ENCODE measurements at places on chromosomes 5 and 9.

GRCh38 chr5:10401498-10401897 is 40.2 kb upstream of the ROPN1L start:
- no peak for DNase-seq

DNA sequence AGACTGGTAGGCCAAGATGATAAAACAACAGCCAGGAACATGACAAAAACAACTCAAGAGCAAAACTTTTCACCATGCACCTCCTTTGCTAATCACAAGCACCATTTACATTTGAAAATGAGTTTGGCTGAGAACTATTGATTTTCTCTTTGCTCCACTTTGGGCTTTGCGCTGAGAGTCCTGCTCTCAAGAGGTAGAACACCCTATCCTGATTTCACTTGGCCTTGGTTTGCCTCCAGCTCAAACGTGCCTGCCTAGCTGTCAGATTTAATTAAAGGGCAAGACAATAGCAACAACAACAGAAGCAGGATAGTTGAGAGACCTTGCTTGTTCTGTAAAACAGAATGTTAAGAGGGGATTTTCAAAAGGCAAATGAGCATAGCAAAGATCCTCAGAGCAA is 128.2 kb upstream of the ASTN2 start:
- no peak for DNase-seq

GRCh38 chr5:77086368-77086688 is 757 bp downstream of the ZBED3 start:
- no peak for DNase-seq

DNA sequence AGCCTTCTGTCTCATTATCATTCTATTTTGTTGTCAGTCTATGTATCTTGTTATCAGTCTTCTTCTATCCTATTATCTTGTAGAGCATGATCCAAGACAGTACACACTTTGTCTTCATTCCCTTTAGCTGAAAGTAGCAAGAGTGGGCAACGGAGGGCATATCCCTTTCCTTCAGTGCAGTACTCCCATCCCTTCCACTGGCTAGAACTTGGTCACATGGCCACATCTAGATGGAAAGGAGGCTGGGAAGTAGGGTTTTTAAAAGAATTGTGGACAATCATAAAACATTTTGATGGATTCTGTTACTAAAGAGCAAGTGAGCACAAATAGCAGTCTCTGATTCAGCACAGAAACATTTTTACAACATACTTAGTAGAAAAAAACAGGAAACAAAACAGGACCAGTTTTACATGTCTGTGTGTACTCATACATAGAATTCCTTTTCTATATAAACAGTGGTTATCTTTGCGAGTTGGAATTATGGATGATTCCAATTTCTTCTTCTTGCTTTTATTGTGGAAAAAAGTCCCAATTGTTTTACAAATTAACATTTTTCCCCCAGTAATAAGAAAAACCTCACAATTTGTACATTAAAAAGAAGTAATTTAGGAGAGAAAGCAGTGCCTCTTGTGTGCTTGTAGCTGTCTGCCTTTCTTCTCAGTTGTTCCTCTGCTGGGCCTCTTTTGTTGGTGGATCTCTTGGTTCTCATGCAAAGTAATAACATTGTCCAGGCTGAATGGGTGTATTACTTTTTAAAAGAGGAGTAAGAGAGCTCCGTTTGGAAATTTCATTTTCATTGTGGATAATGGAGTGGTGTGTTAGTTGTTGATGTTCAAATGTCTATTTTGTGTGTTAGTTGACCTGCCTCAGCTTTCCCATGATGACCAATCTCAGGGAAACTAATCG is 410.9 kb upstream of the TRPC7 start:
- no peak for DNase-seq

DNA sequence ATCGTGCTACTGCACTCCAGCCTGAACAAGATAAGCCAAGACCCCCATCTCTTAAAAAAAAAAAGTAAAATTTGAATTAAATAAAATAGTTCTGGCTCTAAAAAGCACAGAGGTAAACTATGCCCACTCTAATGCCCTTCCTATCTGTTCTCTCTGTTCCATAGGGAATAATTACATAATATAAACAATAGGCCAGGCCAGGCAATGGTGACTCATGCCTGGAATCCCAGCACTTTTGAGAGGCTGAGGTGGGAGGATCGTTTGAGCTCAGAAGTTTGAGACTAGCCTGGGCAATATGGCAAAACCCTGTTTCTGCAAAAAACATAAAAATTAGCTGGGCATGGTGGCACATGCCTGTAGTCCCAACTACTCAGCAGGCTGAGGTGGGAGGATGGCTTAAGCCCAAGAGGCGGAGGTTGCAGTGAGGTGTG is 47.4 kb downstream of the MYO10 start:
- DNase-seq: no peak

GRCh38 chr9:16100537-16101091 is 547.8 kb downstream of the CCDC171 start:
- no peak for DNase-seq

DNA sequence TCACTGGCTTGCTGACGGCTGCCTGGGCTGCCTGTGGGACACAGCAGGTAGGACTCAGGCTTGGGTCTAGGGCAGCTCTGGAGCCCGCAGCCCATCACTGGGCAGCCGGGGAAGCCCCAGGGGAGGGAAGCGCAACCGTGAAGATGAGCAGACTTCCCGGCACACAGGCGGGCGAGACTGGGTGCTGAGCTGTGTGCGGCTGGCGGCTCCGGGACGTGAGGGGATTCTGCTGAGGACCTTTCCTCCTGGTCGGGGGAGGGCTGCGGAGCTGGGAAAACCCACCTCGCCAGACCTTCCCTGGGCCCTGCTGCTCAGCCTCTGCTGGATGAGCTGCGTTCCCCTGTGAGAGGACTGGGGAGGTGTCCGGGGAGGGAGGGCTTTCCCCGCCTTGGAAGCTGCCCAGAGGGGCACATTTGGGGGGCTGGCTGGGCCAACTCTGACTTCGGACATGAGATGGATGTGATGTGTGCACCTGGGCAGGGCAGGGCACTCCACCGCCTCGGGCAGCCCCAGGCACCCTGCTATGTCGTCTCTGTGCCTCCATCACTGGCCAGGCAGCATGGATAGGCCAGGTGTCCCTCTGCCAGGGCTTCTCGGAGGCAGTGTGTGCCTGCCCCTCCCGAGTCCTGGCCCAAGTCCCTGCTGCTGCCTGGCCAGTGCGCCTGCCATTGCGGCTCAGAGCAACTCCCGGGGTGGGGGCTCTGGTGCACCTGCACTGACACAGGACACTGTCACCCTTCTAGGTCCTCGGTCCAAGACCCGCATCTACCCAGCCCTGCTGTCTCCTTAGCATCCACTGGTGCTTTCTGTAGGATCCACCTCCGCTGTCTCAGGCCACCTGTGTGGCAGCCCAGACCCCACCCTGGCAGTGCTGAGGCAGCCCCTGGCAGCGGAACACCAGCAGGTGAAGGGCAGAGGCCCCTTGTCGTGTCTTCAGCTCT is 66.4 kb downstream of the COL5A1 start:
- DNase-seq: no peak

Measured in stimulated activated CD4-positive, alpha-beta T cell treated with anti-CD3 and anti-CD28 coated beads, TNF-alpha, amount 100 ng/mL, for 4 hours (primary cell).